ENCODE measurements at places on chromosomes 13 and 19.

DNA sequence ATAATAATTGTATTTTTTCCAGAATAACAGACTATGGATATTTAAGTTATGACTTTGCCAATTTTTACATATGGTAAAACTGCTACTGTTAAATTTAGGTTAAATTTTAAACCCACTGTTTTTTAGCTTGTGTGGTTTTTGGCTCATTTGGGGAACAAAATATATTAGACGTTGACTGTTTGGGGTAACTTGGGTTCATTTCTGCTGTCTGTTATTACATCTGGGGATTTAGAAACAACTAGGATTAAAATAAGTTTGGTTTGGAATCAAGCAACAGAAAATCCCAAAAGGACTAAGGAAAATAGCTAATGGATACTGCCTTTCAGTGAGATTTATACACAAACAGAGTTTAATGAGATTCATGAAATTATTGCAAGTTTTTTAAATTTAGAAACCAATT lies 92.9 kb downstream of the ZNF100 start:
- no peak for DNase-seq

- peak; percentile 65 for DNase-seq
Observed at GRCh38 chr13:77565635-77566034, 30.1 kb downstream of the SCEL start.

DNA sequence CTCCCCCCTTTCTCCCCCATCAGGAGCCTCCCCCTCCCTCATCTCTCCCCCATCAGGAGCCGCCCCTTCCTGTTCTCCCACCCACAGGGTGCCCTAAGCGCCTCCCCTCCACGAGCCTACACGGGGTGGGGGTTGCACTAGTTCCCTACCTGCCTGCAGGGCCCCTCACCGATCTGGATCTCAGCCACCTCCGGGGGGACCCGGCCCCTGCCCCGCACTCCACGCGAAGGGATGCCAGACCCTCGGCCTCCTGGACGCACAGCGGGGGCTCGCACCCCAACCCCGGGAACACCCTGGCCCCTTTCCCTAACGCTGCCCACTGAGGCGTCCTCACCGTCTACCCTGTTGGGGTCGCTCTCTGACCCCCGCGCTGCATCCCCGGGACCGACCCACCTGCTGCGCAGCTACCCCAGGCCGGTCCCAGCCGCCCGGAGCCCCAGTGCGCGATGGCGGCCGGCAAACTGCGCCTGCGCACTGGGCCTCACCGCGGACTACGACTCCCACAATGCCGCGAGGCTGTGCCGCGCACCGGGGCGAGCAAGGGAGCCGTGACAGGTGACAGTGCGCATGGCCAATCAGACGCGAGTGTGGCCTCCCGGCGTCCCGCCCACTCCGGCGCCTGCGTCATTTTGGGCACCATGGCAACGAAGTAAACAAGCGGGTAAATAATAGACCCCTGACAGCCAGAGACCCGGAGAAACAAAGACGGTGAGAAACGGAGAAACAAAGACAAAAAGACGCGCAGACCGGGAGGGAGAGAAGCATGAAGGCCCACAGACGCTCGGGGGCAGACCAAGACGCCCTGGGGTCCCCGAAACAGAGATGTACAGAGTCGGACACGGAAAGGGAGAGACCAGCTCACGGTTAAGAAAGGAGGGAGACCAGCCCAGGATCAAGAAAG lies at the start of gene ZSCAN18:
TSS of gene ZSCAN18 (minus strand) at position 451 of the 901 bp plus-strand sequence. CDS start 7,964 bp downstream, outside the sequence.
- peak; percentile 99 for DNase-seq

DNA sequence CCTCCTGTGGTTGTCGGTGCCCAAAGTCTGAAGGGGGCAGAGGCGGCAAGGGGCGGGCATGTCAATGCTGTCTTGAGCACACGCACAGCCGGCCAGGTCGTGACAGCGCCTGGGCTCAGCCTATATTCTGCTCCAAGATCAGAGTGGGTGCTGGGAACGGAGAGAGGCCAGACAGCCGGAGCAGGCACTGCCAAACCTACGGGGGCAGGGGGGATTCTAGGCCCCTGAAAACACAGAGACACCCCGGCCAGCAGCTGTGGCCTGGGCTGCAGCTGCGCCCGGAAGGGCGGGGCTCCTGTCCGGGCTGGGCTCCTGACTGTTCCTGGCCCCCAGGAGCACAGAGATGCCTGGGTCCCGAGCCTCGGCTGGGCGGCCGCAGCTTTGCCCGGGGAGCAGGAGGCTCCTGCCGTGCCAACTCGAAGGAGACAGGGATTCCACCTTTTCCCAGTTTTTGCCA lies 2662.9 kb upstream of the PCDH20 start:
- DNase-seq, result no peak

GRCh38 chr13:105048677-105049076 lies 1486.8 kb downstream of the EFNB2 start:
- DNase-seq, result no peak

- no peak for DNase-seq
Observed at GRCh38 chr13:95937714-95938320, 115.4 kb downstream of the UGGT2 start.
